Right forelimb (tissue), 1 donor: ENCODE measurements at places on chromosomes 4 and X.

DNA sequence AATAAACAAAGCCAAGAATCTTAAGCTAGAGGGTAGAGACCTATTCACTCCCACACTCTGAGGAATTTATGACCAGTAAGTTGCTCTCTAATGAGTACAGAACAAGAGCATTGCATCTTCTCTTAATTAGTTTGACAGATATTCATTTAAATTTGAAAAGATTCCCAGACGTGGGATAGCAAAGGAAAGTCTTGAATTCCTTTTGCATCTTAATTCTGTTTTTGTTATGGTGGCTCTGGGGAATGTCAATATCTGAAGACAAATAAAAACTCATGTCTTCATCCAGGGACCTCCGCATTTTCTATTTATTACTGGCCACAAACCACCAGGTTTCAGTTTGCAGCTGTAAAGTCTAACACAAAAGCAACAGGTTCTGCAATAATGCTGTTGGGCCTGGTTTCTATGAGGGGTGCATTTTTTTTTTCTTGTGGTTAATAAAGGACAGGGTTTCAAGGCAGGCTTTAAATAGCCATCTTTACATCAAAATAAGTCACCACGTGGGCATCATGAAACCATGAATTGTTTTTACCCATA, 172.3 kb downstream of the SHROOM3 start:
- DNase-seq = no peak

DNA sequence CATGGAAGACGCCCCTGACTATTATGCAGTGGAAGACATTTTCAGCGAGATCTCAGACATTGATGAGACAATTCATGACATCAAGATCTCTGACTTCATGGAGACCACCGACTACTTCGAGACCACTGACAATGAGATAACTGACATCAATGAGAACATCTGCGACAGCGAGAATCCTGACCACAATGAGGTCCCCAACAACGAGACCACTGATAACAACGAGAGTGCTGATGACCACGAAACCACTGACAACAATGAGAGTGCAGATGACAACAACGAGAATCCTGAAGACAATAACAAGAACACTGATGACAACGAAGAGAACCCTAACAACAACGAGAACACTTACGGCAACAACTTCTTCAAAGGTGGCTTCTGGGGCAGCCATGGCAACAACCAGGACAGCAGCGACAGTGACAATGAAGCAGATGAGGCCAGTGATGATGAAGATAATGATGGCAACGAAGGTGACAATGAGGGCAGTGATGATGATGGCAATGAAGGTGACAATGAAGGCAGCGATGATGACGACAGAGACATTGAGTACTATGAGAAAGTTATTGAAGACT, 3.6 kb downstream of the TSPYL2 start:
- DNase-seq = no peak

DNA sequence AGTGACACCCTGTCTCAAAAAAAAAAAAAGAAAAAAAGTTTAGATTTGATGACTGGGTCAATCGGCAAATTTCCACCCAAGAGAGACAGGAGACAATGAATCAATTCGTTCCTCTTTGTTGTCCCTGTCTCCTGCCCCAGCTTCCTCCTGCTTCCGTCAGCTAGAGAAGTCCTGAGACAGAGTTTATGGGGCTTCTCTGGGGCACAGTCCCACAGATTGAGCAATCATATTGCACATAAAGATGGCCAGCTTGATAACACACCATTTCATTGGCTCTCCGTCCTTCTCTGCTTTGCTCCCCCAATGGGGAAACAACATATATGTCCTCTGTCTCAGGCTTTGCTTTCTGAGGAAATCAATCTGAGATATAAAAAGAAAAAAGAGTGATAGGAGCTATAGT, 78.4 kb upstream of the FUNDC1 start:
- no peak for DNase-seq

DNA sequence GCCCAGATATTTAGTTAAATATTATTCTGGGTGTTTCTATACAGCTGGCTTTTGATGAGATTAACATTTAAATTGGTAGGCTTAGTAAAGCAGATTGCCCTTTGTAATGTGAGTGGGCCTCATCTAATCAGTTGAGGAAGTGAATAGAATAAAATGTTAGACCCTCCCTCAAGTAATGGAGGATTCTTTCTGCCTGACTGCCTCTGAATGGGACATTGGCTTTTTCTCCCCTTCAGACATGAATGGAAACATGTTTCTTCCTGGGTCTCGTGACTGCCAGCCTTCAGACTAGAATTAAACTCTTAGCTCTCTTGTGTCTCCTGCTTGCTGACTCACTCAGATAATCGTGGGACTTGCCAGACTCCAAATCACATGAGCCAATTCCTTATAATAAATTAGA, 266.7 kb downstream of the INPP4B start:
- no peak for DNase-seq

DNA sequence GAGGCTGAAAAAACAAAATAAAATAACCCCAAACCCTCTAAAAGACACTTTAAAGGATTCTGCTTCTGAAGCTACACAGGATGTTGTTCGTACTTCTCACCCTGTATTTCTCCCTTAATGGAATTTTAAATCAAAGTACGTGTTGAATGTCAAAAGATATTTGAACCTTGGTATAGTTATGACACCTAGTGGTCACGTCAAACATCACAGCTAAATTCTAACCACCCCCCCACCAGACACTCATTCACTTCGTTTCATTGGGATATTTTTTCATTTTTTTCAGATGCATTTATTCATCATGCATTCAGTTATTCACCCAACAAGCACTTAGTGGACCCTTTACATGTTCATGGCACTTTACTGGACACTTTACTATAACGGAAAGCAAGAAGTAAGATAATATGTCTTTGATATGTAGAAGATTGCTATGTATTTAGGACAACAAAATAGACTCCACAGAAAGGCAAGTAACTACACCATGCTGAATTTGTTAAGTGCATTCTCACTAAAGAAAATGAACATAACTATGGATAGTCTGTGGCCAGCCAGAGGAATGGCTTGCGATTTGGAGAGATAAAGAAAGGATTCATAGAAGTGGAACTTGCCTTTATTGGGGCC, 62.5 kb upstream of the GPR174 start:
- no peak for DNase-seq

GRCh38 chr4:154622598-154622997, 10.1 kb upstream of the FGG start:
- DNase-seq = no peak

DNA sequence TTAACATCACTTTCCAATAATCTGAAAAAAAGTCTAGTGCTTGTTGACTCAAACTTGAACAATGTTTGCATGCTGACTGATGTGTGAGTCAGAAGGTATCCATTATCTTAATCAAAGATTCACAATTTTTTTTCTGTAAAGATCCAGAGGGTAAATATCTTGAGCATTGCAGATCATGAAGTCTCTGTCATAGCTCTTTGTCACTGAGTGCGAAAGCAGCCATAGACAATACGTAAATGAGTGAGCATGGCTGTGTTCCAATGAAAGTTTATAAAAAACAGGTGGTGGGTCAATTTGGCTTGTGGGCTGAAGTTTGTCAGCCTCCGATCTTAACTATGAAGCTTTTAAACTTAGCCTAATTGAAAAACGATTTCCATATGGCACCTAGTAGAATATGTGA, 37.7 kb downstream of the NHS start:
- no peak for DNase-seq

- DNase-seq = peak; percentile 75
These were observed at the start of gene GLRB for GRCh38 chr4:157075811-157076577. Gene GLRB, plus strand, starts transcription at chr4:157076150. Its CDS starts 1,875 bp downstream, at chr4:157078025.

GRCh38 chr4:11424000-11424399, 4.7 kb downstream of the HS3ST1 start:
- peak; percentile 58 for DNase-seq

GRCh38 chr4:1072830-1073446, 40.4 kb downstream of the RNF212 start:
- no peak for DNase-seq

GRCh38 chr4:119010909-119011606, 122.4 kb downstream of the SYNPO2 start:
- no peak for DNase-seq

DNA sequence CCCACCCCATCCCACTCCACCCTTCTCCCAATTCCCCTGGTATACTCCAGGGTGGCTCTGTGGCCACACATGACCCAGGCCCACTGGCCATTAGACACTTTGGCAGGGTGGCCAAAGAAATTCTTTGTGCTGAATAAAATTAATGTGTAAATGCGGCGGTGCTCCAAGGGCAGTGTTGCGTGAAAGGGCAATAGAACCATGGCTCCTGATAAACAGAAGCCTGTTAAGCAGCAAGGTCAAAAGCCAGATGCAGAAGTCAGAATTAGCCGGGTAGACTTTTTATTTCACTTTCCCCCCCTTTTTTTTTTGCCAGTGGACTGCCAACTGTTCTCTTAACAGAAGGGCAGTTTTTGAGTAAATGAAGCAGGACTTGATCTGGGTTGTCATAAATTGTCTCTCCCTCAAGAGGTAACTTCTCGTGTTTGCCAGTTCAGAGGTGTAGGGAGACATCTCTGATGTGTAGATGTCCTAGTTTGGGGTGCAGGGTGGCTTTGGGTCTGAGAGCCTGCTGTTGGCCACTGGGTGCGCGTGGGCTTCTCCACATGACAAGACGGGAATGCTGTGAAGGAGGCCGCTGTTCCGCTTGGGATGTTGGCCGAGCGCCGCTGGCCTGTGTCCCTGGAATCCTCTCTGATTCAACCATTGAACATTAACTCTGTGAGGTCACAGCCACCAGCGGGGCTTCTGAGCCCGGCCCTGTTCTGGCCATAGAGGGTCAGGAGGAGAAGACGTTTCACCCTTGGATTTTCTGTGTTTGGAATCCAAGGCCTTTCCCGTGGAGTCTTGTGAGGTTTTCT, 139.5 kb downstream of the TBL1X start:
- no peak for DNase-seq

DNA sequence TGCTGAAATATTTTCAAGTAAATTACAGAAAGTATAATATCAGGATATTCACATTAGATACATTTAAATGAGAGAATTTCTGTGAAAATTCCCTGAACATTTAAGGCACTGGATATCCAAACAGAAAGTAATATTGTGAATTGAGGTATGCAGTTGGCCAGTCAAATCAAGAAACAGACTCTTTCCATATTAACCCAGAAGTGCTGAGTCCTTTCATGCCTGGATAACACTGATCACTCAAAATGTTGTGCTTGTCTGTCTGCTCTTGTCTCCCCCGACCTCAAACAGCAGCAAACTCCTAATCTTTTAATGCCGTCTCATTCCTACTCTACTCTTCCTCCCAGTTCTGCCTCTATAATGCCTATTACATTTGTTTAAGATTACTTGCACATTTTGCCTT, 51.2 kb downstream of the TBC1D9 start:
- no peak for DNase-seq

- no peak for DNase-seq
These were observed 660 bp upstream of the COL25A1 start for GRCh38 chr4:109303140-109303496.

DNA sequence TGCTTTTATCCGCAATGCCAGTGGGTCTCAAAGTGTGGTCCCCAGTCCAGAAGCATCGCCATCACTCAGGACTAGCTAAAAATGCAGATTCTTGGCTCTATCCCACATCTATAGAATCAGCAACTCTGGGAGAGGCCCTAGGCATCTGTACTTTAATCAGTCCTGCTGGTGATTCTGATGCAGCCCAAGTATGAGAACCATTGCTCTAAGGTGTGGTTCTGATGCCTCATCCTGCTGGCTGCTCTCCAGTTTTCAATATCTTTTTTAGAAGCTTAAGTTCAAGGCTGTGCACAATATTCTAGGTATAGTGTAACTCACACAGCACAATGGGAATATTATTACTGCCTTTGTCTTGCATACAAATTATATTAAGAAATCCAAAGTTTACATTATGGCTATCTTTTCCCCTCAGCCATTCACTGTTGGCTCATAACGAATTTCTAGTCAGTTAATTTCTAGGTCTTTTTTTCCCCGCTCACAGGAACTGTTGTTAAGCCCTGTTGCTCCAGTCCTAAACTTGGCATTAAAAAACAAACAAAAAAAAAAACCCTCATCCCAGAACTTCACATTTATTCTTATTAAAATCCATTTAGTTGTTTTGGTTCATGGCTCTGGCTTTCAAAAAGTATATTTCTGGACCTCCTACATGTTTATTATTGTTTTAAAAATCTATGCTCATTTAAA, 109.1 kb downstream of the PHEX start:
- DNase-seq = no peak

DNA sequence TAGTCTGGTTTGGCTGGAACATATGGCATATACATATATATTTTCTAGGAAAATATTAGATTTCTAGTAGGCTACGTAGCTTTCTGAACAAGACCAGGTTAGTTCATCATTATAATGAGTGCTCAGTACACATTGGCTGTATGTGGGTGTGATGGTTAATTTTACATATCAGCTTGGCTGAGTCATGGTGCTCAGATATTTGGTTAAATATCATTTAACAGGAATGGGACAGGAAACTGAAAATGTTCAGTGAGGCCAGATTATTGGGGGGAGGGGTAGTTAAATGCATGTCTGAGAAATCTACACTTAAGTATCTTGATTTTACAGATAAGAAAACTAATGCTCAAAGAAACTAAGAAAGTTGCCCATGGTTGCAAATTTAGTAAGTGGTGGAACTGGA, 160.1 kb downstream of the RBMX2 start:
- no peak for DNase-seq

- DNase-seq = no peak
These were observed 52.0 kb downstream of the RELL1 start for GRCh38 chr4:37634180-37634579.

- no peak for DNase-seq
These were observed 32.2 kb downstream of the SMS start for GRCh38 chrX:21972721-21973120.

GRCh38 chrX:8971116-8971515, 62.8 kb downstream of the FAM9B start:
- no peak for DNase-seq

GRCh38 chr4:169249214-169249973, 21.4 kb downstream of the SH3RF1 start:
- DNase-seq = no peak

DNA sequence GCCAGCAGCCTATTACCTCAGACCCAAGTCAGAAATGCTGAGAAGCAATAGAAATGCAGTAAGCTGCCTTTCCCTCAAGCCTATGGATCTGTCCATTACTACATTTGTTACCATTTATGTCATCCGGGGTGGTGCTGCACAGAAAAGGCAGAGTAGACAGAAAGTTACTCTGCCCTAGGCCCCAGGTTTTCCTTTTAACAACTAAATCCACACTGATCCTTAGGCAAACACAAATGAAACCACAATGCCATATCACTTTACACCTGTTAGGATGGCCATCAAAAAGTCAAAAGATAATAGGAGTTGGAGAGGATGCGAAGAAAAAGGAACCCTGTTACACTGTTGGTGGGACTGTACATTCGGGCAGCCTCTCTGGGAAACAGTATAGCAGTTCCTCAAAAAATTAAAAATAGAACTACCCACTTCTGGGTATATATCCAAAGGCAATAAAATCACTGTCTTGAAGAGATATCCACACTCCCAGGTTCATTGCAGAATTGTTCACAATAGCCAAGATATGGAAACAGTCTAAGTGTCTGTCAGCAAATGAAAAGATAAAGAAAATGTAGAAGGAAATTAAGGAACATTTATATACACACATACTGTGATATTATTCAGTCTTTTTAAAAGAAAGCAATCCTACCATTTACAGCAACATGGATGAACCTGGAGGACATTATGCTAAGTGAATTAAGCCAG, 186.3 kb downstream of the NWD2 start:
- no peak for DNase-seq
